ENCODE measurements at places on chromosomes 16 and 17.

- ATAC-seq = peak; percentile 99
Observed at GRCh38 chr16:15482068-15482747, 47.8 kb downstream of the BMERB1 start.

- ATAC-seq = no peak
Observed at GRCh38 chr16:58046936-58047335, 21.4 kb downstream of the MMP15 start.

GRCh38 chr16:85544016-85544415, 69.1 kb upstream of the GSE1 start:
- no peak for ATAC-seq

- ATAC-seq = no peak
Observed at GRCh38 chr16:86504315-86505184, 5.8 kb upstream of the FOXF1 start.

- ATAC-seq = no peak
Observed at GRCh38 chr16:24745791-24746190, 16.3 kb downstream of the TNRC6A start.

DNA sequence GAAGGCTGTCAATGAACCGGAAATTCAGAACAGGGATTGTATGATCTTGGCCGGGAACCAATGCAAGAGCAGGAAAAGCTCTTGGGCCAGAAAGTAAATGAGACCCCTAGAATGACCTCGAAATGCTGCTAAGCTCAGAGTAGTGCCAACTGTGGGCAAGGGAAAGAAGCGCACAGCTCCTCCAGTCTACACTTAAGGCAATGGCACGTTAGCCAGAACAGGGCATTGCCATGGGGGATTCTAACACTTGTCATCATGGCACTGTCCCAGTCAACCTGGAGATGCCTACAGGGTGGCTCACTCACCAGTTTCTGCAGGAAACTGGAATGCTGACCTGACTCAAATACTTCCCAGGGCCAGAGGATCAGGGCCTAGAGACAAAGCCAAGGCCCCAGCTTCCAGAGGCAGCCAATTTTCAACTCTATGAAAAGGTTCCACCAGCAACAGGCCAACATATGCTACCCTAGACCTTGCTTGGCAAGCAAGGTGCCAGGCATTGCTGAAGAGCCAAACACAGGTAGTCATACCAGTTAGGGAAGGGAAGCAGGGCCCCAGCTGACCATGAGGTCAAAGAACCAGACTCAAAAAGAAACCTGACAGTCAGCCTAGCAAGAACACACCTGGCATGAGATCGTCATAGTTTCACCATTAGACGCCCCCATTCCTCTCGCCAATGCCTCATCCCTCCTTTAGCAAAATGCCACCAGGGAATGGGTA, 34.9 kb downstream of the ARHGAP17 start:
- peak; percentile 78 for ATAC-seq

DNA sequence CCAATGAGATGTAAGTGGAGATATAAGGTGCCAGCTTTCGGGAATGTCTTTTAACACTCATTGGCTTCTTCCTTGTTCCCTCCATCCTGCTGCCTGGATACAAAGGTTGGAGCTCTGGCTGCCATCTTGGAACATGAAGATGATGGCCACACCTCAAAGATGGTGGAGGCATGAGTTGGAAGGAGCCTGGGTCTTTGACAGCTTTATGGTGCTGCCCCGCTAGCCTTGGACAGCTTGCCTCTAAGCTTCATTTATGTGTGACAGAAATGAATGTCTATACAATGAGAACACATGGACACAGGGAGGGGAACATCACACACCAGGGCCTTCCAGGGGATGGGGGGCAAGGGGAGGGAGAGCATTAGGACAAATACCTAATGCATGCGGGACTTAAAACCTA, 13.6 kb downstream of the GP2 start:
- ATAC-seq = no peak

DNA sequence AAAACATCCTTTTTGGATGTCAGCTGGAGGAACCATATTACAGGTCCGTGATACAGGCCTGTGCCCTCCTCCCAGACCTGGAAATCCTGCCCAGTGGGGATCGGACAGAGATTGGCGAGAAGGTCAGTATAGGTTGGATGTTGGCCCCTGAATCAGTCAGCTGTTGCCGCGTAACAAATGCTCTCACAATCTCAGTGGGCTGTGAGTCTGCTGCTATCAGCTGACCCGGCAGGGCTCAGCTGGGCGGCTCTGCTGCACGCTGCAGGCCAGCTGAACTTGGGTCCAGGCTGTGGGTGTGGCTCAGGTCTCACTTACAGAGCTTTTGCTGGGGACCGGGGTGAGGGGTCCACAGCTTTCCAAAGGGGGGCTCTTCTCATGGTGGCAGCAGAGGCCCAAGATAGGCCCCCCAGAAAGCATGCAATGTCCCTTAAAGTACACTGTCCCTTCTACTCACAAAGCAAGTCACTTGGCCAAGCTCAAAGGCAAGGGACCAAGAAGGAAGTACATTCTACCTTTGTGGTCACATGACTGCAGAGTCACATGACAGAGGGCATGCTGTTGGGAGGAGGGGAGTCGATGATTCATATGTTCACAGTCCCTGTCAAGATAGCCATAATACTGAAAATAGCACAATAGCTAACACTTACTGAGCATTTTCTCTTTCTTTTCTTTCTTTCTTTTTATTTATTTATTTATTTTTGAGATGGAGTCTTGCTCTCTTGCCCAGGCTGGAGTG, 134.2 kb downstream of the ABCC1 start:
- ATAC-seq = no peak

DNA sequence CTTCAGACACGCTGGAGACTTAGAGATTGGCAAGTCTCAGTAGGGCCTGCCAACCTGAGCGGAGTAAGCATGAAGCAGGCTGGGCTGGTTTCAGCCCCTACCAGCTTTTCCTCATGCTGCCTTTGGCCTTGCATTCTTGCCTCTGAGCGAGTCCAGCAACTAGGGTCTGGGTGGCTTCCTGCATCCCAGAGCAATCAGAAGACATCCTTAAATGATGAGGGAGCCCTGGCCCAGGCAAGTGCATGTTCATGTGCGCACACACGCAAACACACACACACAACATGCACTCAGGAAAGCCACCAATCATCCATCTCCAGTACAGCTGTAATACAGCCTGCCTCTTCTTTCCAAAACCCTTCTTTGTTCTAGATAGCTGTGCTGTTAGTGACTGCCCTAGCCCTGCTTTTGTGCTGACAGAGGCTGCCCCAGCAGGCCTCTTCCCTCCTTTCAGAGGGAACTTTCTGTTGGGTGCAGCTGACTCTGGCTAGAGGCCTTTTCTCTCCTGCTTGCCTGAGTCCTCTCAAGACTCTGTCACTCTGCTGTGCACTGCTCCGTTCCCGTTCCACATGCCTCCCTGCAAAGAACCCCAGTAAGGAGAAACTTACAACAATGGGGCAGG, 30.7 kb upstream of the TBX2 start:
- ATAC-seq = no peak

GRCh38 chr17:43224146-43224705, 4.2 kb downstream of the CCDC200 start:
- no peak for ATAC-seq

DNA sequence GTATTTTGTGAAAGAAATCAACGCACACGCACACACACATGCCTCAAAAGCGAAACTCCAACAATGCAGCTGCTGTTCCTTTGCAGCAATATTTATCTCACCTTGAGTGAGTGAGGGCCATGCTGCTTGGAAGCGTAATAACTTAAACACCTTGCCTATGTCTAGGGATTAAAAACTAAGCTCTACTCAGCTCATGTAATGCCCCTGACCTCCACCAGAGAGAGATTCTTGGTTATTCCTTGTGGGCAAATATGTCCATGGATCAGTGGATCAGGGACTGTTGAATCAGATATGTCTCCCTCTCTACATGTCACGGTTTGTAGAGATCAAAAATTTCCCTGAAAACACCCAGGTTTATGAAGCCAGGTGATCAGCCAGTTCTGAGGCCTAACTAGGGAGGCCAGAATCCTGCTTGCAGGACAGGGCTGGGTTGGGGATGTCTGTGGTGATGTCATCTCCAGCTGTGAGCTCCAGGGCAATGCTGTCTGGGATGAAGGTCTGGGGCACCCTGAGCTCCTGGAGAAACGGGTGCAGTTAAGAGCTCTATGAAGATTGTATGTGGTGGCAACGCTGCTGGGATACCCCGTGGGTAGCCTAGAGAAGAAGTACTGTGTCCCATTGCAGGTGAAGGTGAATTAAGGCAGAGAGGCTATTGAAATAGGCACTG, 149.4 kb downstream of the KCNJ12 start:
- ATAC-seq = no peak

DNA sequence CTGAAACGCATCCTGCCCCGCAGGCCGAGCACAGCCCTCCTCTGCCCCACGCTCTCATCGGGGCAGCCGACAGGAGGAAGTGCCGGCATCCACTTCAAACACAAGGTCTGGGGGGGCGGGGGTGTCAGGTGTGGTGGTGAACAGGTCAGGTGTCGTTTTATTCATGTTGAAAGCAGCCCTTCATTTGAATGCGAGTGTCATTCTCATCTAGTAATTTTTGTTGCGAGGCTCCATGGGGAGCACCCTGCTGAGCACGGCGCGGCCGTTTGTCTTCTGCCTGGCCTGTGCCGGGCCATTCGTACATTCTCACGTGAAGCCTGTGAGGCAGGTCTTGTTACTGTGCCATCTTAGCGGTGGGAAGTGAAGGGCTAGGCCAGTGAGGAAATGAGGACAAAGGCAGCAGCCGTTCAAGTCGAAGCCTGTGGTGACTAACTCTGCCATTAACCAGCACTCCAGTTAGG, 1.9 kb downstream of the ACSF3 start:
- ATAC-seq = no peak

- no peak for ATAC-seq
Observed at GRCh38 chr16:16778332-16778731, 399.4 kb downstream of the NPIPA7 start.

GRCh38 chr17:58667934-58668597, 23.8 kb downstream of the TEX14 start:
- ATAC-seq = peak; percentile 66

DNA sequence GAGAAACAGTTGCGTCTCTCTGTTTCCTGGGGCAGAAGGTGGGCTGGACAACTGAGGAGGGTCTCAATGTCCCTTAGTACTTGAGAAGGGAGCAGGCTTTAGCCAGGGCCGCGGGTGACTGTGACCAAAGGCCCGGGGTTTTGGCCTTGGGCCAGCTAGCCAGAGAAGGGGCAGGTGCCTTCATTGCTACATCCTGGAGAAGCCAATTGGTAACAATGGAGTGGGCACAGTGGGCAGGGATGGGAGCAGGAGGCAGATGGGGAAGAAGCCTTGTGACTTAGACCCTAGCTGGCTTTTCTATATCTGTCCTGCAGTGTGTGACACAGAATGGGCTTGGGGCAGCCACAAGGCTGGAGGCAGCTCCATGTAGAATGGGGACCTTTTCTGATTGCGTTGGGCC, 46.0 kb downstream of the CLEC16A start:
- no peak for ATAC-seq

GRCh38 chr16:88297178-88297720, 85.5 kb upstream of the ZNF469 start:
- peak; percentile 42 for ATAC-seq

- no peak for ATAC-seq
Observed at GRCh38 chr16:17168181-17168580, 302.6 kb downstream of the XYLT1 start.

DNA sequence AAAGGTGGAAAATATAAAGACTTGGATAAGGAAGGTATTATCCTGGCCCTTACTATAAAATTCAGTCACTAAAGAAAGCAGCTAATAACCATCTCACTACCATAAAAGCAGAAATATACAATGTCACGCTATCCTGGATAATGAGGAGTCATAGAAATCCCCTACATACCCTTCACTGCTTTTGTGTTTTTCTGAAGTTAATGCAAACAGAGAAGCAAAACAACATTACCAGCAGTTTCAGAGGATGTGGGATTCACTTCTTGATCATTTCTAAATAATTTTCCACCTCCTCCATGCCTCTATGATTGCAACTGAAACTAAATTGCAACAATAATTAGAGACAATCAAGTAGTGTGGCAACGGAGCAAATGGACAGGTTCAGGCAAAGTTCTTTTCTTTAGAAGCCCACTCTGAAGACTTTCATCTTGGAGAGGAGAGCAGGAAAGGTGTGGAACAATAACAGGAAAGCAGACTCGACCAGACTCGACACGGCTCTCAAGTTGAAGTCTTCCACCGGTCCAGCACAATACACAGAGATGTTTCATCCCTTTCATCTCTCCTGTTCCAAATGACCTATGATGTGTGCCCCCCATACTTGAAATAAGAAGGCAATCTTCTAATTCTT, 10.2 kb downstream of the CYTH1 start:
- peak; percentile 24 for ATAC-seq

GRCh38 chr16:85550953-85551924, 61.9 kb upstream of the GSE1 start:
- no peak for ATAC-seq

GRCh38 chr17:40095944-40096791, 4.2 kb downstream of the NR1D1 start:
- no peak for ATAC-seq

GRCh38 chr17:17749921-17750320, 68.7 kb downstream of the RAI1 start:
- ATAC-seq = peak; percentile 3

Measured in esophagus mucosa (tissue), 1 donor.